GM18507 (cell line): ENCODE measurements at places on chromosomes 2 and 18.

DNA sequence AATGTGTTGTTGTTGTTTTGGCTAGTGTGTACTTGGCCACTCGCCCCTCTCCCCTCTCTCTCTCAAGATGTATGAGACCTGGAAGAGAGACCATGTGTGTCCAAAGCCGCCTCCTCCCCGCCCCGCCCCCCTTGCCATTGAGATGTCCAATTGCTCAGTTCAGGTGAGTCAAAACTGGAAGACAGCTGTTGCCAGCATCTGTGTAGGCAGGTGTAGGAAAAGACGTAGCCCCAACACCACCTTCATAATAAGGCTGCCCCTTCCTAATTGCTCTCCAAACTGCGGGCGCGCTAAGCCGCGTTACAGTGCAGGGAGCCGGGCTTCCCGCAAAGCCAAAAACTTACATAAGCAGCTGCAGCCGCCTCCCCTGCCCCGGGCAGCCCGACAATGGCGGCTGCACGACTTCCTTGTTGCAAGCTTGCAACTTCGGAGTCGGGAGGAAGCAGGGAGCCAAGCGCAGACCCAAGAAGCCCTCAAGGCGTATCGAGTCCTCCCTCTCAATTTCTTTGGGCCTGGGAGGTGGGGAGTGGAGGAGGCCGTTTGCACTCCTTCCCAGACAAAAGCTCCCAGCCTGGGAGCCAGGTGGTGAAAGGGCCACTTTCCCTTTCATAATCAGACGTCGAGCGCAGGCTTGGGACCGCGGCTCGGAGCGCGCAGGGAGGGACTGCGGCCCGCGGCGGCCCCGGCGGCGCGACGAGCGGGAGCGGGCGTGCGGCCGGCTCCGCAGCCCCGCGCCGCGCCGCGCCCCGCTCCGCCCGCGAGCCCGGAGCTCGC, 882 bp downstream of the ZBTB14 start:
- peak; percentile 20 for DNase-seq

DNA sequence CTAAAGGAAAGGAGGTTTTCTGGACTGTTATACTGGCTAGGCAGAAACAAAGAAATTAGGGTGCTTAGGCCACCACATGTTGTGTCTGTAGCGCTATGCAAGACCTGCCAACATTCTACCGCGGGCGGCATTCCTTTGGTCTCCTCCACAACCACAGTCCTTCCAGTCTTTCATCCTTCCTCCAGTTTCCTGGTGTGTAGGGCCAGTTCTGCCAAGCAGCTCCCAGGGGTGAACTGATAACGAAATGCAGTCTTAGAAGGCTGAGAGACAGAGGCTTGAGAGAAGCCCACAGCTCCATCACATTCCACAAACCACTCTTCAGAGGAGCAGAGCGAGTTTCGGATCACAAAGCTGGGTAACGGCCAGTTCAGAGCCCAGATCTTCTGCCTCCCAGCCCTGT, 19.5 kb upstream of the CXXC1 start:
- no peak for DNase-seq

DNA sequence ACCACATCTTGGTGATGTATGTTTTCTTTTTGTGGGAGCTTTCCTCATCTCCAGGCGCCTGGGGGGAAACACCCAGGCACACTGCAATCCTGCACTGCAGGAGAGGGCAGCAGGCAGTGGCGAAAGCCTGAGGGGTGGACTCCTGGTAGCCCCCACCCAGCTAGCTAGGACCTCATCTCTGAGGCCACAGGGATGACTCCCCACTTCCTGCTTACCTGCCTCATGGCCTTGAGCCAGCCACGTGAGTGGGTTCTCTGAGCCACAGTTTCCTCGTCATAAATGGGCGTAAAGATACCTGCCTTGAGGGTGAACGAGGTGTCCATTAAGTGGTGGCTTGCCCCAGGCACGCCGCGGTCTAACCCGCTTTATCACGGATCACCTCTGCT, 19.1 kb downstream of the TRAF3IP1 start:
- no peak for DNase-seq

DNA sequence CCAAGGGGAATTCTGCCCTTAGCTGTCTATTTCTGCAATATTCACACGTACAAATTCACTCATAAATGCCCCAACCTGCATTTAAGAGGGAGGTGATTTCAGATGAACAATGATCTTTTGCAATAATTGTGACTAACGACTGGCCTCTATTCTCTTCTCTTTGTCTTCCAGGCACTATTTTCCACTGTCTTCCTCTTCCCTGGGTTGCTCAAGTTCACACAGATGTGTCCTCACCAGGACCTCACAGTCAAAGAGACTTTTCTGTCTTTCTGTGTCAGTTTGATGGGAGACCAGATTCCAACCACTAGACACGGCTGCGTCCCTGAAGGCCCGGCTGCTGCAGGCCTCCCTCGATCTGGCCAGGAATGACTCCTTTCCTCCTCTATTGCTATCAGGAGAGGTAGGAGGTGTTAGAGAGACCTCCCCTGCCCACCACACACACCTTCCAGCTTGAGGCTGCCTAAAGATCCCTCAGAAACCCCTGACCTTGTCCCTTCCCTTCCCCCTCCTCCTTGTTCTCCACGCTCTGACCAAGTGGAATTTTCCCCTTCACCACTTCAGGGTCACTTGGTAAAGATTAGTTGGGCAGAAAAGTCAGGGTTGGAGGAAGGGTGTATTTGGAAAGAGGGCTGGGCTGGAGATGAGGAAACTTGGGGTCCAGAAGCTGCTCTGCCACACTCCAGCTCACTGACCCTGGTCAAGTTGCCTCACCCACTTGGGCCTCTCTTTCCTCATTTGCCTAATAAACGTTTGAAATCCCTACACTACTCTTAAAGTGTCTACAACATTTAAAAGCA, 109.2 kb upstream of the COPS8 start:
- DNase-seq = no peak

DNA sequence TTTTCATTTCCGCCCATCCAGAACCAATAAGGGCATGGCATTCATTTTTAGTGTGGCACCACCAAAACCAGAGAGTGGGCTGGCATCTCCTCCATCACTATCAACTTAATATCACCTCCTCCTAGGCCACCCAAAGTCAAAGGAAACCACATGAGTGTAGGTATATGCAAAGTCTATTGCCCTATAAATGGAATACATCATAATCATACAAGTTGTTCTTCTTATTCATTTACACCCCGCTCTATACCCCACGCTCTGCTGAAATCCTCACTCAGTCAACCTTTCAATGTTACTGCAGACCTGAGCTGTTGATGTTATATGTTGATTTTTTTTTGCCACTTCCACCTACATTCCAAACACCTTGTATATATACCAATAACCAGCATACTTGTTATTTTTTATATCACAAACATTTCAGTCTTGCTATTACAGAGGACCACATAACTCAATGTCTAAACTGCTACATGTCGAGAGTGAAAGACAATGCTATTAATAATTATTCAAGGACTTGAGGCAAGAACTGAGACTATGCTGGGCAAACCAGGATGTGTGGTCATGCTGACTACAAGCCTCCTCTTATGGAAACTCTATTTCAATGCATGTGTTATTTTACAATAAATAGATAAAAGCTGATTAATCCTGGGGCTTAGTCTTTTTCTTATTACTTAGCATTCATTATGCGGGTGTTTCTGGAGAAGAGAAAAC, 466.5 kb upstream of the ID2 start:
- DNase-seq = no peak

- no peak for DNase-seq
Observed at GRCh38 chr2:127125821-127126220, 18.9 kb upstream of the BIN1 start.

DNA sequence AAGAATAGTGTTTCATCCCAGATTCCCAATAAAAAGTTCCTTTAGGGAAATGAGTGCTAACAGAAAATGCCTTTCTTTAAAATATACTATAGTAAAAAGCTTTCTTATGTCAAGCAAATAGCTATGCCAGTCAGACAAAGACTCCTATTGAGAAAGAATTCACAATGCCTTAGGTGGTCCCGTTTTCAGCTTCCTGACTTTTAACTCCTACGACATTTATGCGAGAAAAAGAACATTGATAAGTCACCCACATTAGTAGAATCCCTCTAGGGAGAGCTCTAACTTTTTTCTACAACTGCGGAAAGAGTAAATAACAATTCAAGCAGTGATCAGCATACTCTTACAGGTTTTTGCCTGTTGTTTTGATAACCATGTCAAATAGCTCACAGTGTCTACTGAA, 750.8 kb upstream of the ACVR2A start:
- no peak for DNase-seq

GRCh38 chr2:207054521-207054920, 111.2 kb downstream of the KLF7 start:
- no peak for DNase-seq

DNA sequence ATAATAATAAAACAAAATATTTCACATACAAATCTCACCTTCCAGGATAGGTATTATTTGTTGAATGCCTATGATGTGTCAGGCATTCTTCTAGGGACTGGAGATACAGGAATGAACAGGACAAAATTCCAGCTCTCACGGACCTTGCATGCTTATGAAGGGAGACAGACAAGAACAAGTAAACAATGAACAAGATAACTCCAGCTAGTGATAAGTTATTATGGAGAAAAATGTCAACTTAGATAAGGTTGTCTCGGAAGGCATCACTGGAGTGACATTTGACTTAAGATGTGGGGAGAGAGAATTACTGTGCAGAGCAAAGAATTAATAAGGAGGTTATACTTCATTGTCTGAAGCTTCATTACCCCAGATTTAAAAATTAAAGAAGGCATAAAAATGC, 836.7 kb downstream of the SOCS6 start:
- no peak for DNase-seq

DNA sequence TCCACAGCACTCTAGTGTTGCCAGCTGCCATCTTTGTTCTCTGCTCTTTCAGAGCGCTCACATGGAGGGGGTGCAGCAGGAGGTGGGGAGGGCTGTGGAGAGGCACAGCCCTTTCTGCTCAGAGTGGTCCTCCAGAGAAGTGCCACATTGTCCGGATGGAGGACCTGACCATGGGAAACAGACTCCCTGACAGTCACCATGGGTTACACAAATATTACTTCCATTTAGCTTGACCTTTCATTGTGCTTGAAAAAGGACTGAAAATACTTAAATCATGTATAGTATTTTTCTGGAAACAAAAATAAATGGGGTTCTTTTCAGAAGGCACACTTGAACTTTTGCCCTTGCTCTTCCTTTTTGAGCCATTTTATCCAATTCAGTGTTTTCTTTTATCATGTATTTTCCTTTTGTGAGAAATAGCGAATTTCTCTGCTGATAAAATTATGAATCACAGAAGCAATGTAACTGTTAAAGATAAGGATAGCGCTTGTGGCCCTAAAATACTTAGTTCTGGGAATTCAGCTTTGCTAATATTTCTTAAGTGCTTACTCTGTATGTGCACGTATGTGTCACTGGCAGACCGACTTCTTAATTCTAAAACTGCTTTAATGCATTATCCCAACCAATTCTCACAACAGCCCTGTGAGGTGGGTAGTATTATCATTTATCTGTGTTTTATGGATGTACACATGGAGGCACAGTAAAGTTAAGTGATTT, 34.2 kb downstream of the SPATS2L start:
- DNase-seq = no peak

GRCh38 chr18:37578886-37579513, 13.4 kb upstream of the CELF4 start:
- no peak for DNase-seq

- DNase-seq = no peak
Observed at GRCh38 chr2:18966131-18966530, 376.8 kb upstream of the NT5C1B start.

DNA sequence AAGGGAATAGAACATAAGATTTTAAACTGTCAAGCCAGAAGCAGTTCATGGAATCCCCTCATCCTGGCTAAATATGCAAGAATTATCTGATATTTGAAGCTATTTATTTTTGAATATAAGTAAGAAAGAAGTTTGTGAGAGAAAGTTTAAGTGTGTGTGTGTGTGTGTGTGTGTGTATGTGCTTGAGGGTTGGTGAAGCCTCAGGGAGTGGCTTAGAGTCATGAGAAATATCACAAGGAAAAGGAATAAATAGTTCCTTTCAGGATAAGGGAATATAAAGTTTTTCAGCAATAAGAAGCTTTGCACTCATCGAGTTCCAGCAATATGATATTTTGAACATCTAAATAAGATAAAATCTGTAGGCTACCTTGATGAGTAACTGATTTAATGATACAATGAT, 359.6 kb downstream of the MEIS1 start:
- DNase-seq = no peak

GRCh38 chr2:64106481-64106880, 37.7 kb downstream of the PELI1 start:
- no peak for DNase-seq

GRCh38 chr2:85393836-85394235, 16.3 kb downstream of the CAPG start:
- DNase-seq = no peak

GRCh38 chr2:30180226-30180625, 33.4 kb downstream of the YPEL5 start:
- no peak for DNase-seq

- DNase-seq = no peak
Observed at GRCh38 chr2:225097035-225097434, 54.8 kb upstream of the DOCK10 start.

DNA sequence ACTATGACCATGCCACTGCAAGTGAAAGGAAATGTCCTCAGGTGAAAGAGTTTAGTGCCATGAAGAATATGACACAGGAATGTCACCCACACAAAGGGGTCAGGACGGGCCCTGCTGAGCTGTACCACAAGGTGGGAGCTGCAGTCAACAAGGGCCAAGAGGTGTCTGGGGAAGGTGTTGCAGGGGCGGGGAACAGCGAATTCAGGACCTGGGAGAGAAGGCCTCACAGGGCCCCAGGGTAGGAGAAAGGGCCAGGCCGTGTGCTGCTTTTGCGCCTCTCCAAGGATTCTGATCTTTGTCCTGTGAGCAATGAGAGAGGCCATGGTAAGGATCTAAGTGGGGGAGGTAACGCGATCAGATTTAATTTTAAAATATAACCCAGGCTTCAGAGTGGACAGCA, 23.6 kb downstream of the CYB5A start:
- DNase-seq = no peak

- no peak for DNase-seq
Observed at GRCh38 chr2:156890529-156891148, 366.9 kb upstream of the GALNT5 start.

DNA sequence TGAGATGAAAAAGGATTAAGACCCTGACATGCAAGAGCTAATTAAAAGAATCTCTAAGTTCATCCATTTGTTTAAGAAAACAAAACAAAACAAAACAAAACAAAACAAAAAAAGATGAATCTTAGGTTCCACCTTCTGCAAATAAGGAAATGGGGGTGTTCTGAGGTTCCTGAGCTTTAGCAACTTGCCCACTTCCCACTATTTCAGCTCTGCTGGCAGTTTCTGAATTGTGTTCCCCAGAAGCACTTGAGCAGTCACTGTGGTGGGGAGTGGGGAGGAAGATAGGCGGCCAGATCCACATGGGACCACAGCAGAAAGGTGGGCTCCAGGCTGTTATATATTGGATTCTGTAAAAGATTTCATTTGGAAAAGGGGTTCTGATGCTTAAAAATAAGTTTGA, 20.3 kb downstream of the INO80C start:
- no peak for DNase-seq

DNA sequence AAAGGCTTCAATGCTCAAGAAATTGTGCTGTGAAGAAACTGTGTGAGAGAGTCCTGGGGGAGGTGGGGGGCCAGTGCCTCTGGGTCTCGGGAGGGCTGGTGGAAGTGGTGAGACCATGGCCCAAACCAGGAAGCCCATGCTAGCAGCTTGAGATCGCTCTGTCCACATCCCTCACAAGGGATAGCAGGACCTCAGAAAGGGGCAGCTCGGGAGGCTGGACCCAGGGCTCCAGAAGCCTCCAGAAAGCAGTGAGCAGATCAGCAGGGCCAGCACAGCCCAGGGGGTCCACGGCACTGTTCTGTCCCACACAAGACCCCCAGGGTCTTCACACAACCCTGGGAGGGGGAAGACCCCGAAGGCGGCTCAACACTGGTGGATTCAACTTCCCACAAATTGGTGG, 24.1 kb downstream of the ST8SIA5 start:
- DNase-seq = no peak
